ENCODE measurements at places on chromosomes 3 and 15.
A peak's percentile ranks its signal among the peaks of the same experiment; 100 is the strongest.

DNA sequence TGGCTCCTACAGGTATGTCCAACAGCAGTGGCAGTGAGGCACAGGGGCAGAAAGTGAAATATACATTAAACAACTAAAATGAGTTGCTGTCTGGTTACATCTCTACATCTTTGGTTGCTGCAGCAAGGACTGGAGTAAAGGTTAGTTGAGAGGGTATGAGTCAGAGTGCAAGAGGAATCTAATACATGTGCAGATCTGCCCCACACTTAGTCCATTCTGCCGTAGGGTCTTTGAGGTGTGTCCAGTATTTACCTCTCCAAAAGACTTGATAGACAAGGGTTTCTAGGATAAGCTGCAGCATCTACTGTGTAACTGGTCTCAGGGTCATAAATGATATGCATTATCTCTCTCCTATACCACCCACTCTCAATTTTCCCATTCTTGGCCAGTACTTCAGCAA is 6.2 kb upstream of the NEDD4 start:
- no peak for DNase-seq

DNA sequence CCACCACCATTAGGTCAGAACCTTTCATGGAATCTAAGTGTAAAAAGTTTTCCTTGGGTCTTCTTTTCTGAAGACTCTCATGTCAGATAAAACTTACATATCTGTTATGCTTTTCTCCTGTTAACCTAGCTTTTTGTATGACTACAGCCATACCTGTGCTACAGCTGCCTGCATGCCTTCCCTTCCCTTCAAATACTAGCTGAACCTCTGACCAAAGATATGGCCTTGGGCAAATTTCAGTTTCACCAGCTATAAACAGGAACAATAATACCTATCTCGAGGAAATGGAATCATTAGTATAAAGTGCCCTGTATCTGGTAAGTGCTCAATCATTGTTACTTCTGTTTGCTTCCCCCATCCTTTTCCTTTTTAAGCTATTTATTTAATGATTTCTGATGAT is 25.0 kb downstream of the GLB1 start:
- DNase-seq = peak; percentile 53

DNA sequence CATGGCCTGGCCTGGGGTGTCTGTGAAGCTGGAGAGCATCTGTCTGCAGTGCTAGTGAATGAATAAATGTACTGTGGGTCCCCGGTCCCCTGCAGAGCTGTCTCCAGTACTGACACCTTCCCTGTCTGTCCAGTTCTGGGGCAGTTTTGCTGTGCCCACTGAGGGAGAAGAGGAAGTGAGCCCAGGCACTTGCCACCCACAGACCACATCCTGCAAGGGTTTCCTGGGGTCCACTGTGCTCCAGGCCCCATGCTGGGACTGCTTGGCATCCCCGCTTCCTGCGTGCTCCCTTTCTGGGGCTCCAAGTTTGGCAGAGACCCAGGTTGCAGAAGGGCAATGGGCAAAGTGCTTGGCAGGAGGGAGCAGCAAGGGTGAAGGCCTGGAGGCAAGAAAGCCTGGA is 4.9 kb upstream of the SLC6A6 start:
- DNase-seq = no peak

GRCh38 chr3:127630811-127631714 is 2.1 kb downstream of the PODXL2 start:
- peak; percentile 82 for DNase-seq

- no peak for DNase-seq
These were observed 331.5 kb downstream of the ARPP21 start for GRCh38 chr3:35970793-35971192.

GRCh38 chr3:66336333-66336766 is 115.5 kb downstream of the SLC25A26 start:
- DNase-seq = no peak

- DNase-seq = no peak
These were observed 177.1 kb upstream of the ARHGEF26 start for GRCh38 chr3:153944084-153944483.

GRCh38 chr3:123813876-123814275 is 70.3 kb downstream of the MYLK start:
- no peak for DNase-seq

DNA sequence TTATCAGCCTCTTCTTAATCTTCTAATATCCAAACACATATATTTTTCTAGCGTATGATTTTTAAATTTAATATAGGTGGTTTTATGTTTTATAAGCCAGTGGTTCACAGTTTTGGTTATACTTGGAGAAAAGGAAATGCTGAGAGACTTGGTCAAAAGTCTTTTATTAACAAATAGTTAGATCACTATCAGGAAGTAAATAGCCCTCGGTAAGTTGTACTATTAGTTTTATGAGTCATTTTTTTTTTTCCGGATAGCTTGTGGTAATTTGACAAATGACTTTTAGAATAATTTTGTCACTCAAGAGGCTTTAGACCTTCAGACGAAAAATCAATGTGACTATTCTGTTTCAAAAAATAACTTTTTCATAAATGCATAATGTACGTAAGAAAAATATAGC is 232.2 kb upstream of the ROBO1 start:
- DNase-seq = no peak

DNA sequence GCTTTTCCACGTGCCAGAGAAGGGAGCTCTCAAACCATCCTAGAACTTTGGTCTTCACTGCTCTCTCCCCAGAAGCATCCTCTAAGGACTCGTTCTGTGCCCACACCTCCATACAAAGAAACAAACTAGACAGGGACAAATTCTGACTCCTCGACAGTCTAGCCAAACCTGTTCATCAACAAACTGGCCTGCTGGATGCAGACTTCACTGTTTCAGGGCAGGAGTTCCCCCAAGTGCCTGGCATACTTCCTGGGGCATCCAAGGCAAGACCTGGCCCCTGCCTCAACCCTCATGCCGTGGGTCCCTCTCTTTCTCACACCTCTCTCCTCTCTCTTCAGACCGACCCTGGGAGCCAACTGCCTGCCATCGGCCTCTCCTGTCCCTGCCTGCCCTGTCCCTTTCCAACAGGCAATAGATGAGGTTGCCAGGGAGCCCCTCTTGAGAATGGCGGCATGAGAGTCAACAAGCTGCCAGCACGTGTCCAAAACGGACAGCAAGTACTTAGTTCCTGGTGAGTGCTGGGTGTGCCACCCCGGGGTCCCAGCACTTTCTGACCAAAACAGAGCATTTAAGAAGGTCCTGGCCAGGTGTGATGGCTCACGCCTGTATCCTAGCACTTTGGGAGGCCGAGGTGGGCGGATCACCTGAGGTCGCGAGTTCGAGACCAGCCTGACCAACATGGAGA is 79.1 kb upstream of the HES1 start:
- no peak for DNase-seq

DNA sequence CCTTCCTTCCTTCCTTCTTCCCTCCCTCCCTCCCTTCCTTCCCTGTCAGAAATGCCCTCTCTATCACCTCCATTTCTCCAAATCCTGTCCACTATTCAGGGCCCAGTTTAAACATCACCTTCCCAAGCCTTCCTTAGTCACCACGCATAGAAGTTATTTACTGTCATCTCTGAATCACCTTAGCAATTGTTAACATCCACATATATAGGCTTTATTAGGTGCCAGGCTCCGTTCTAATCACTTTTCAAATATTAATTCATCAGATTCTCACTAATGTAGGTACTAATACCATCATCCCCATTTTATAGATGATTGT is 1.1 kb upstream of the MAGEF1 start:
- no peak for DNase-seq

DNA sequence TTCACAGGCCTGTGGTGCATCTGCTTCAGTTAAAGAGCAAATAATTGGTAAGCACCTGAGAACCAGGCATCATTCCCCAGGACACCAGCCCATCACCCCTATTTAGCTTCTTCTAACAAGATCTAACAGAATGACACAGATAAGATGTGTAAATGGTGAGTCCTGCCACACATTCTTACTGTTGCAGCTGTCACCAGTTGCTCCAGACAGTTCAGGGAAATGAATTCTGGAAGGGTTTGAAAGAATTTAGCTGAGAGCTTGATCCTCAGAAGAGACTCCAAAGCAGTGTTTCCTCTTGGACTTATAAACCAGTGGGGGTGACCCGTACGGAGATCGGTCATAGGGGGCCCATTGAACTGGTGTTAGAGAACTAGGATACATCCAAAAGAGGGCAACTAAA is 238.0 kb downstream of the MEX3B start:
- DNase-seq = no peak

GRCh38 chr3:149437710-149438109 is 36.8 kb upstream of the TM4SF4 start:
- no peak for DNase-seq

GRCh38 chr3:185740133-185740532 is 84.7 kb downstream of the IGF2BP2 start:
- DNase-seq = no peak

- no peak for DNase-seq
These were observed 18.9 kb downstream of the VGLL4 start for GRCh38 chr3:11624704-11625375.

GRCh38 chr3:194689493-194689944 is 3.8 kb downstream of the FAM43A start:
- no peak for DNase-seq

DNA sequence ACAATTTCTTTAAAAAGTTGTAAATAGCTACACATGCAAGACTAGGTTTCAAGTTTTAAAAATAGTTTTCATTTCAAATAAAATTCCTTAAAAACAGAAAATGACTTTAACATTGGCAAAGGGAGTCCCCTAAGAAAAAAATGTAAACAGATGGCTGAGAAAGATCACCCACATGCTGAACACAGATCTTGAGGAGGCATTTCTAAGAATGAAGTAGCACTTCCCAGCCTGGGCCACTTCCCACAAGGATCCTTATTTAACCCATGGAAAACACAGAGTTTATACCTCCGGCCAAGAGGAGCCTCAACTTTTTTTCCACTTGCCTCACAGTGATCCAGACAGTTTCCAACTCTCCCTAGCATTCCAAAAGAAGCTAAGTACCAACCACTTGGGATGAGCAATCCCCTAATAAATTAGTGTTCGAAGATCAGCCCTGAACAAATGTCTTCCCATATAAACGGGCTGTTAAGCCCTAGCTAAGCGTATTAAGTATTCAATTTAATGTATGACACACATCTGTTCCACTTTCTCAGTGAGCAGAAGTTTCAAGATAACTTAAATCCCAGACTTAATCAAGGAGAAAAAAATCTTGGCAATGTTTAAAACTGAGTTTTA is 61.4 kb downstream of the GADL1 start:
- no peak for DNase-seq

DNA sequence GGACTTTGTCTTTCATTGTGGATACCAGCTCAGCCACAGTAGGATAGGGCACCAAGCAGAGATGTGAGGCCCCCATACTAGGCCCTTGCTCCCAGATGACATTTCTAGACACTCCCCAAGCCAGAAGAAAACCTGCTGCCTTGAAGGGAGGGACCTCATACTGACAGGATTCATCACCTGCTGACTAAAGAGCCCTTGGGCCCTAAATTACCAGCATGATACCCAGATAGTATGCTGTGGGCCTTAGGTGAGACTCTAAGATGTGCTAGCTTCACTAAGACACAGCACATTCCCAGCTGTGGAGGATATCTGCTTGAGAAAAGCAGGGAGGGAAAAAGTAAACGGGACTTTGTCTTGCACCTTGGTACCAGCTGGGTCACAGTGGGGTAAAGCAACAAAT is 324.0 kb downstream of the TBL1XR1 start:
- DNase-seq = no peak

DNA sequence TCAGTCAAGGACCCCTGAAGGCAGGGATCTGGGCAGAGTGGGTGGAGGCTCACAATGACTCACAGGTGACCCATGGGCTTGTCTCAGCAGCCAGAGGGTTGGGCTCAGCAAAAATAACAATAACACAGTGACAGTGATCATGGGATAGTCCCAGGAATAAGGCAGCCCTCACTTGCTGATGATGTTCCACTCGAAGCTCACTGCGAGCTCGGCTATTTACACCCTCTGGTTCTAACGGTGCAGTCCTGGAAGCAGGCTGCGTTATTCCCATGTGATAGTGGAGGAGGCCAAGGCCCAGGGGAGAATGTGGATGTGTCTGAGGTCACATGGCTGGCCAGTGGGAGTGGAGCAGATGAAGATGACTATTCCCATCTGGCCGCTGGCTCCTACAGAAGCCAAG is 16.2 kb downstream of the CCDC33 start:
- no peak for DNase-seq

GRCh38 chr3:104206925-104207324 is 1159.8 kb upstream of the ALCAM start:
- peak; percentile 32 for DNase-seq

- no peak for DNase-seq
These were observed 36.3 kb upstream of the NECTIN3 start for GRCh38 chr3:111035316-111035715.

DNA sequence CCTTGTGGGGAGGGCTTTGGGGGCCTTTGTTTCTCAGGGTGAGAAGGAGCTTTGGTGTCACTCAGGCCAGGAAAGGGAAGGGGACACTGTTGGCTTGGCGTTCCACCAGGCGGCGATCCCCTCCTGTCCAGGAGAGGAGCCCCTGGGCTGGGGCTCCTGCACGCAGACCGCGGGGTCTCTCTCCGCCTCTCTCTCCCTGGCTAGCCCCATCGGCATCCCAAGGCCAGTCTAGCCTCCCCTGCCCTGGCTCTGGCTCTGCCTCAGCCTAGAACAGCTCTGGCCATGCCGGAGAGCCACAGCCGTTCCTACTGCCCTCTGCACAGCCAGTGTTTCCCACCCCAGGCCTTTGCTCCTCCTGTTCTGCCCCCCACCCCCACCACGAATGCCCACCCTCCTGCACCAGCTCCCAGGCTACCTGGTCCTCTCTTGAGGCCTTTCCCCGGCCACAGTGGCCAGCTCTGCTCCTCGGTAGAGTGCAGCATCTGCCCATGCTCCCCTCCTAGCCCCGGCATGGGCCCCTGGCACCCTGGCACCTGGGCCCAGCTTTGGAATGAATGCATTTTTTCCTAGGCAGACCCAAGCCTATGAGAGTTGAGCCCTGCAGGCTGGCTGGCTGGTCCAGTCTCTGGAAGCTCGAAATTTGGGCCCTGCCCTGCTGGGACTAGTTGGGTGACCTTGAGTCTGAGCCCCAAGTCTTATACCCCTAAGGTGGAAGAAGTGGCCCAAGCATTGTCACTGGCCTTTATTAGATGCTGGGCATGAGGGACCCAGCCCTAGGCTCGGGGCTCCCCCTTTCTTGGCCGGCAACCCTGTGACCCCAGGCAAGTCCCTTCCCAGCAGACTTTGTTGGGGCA is 2.4 kb downstream of the PLXNA1 start:
- DNase-seq = peak; percentile 29

- DNase-seq = no peak
These were observed 290.5 kb downstream of the KBTBD8 start for GRCh38 chr3:67288466-67289106.

DNA sequence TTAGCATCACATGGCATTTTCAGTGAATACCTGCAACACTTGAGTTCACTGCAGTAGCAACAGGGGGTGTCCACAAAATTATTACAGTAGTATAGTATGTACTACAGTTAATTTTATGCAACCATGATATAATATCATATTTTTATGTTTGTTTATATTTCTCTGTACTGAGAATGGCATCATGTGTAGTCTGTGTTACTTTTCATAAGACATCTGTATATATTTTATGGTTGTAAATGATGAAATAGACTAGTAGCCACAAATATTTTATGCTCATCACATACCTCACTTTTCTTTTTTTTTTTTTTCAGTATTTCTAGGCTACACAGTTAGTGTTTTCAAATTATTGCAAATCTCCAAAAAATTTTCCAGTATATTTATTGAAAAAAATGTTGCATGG is 22.4 kb downstream of the PHLDB2 start:
- DNase-seq = no peak

- no peak for DNase-seq
These were observed 214.8 kb downstream of the FMN1 start for GRCh38 chr15:32979710-32980109.
